ENCODE measurements at places on chromosomes 4 and X.

DNA sequence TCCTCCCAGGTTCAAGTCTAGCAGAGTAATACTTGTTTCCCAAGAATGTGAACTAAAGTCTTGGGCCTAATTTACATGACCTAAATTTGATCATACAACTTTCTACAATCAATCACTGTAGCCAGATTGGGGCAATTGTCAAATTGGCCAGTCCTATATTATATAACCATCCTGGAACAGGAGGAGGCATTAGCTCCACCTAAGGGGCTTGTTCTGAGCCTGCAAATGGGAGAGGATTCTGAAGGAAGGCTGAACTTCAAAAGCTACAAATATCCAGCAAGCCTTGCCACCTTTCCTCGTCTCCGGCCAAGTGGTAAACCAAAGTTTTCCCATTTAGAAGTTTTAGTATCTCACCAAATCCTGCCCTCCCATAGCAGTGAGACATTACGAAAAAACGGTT is 1289.6 kb upstream of the TENM3 start:
- no peak for DNase-seq

- DNase-seq = no peak
These were observed 74.2 kb downstream of the LIMCH1 start for GRCh38 chr4:41611881-41612871.

- DNase-seq = no peak
These were observed 96.2 kb downstream of the TSPAN7 start for GRCh38 chrX:38657562-38657961.

- no peak for DNase-seq
These were observed 29.1 kb downstream of the SPACA5 start for GRCh38 chrX:48035891-48036290.

GRCh38 chrX:154600759-154601374 is 15.9 kb downstream of the CTAG1A start:
- DNase-seq = no peak

GRCh38 chr4:153710681-153711080 is 26.6 kb downstream of the TLR2 start:
- no peak for DNase-seq

- DNase-seq = no peak
These were observed 380.9 kb upstream of the NWD2 start for GRCh38 chr4:36863601-36864000.

DNA sequence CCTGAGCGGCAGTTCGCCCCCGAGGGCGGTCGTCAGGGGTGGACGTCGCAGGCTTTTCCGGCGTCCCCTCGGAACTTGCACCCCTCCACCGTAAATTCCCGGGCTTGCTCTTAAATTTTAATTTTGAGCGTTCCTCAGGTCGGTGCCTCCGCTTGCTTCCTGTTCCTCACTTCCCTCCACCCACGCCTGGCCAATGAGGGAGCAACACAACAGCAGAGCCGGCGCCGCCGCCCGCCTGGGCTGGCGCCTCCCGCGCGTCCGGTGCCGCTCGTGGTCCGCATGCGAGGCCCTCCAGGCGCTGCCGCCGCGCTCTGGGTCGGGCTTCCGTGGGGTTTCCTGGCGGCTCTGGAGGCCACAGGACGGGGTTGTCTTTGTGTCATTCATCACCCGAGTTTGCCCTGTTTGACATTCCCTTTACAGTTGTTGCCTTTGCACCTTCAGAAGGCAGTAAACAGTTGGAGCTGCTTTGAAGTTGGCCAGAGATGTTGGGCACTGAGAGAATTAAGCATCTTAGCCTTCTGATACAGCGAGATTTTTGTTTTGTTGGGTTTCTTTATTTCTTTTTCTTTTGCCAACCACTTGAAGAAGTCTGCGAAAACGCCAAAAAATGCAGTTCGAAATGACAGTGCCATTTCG is 692 bp downstream of the SPCS3 start:
- peak; percentile 92 for DNase-seq

DNA sequence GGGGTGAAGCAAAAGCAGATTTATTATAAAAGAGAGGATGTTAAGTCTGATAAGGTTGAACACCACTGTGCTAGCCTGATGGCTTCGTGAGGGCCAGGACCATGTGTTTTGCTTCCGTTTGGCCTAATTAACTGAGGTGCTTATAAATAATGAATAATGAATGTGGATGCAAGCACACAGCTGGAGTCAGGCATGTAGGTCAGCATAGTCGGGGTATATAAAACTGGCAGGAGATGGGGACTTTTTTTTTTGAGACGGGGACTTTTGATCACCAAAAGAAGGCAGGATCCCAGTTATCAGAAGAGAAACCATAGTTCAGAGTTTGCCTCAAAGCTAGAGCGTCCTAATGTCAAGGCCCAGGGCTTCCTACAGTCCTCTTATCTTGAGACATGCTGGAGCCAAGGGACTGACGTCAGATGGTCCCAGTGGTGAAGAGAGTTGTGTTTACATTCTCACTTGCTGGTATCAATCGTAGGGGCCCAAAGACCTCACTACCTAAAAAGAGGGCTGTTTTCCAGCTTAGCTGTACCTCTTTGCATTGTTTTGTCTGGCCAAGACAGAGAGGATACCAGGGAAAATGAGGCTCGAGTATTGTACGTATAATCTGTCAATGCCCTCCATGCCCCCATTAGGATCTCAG is 50.4 kb downstream of the RTL9 start:
- DNase-seq = no peak

DNA sequence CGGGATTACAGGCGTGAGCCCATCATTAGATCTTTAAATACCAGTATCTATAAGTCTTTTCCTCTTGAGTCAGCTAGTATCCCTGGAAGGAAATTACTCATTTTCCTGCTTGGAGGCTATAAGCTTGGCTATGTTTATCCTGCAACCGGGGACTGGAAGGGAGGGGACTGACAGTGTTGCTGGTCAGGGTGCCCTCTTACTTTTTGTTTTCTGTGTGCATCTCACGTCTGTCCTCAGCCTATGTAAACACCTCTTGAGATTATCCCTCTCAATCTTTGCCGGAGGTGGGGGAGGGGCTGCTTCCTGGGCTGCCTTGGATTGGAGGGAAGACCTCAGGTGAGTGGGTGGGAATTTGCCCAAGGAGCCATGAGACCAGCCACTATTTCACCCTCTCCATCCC is 37.0 kb downstream of the HTT start:
- no peak for DNase-seq

GRCh38 chrX:86197815-86198214 is 49.6 kb downstream of the DACH2 start:
- DNase-seq = no peak

- DNase-seq = peak; percentile 17
These were observed 13.3 kb upstream of the UBA6 start for GRCh38 chr4:67714248-67714583.

DNA sequence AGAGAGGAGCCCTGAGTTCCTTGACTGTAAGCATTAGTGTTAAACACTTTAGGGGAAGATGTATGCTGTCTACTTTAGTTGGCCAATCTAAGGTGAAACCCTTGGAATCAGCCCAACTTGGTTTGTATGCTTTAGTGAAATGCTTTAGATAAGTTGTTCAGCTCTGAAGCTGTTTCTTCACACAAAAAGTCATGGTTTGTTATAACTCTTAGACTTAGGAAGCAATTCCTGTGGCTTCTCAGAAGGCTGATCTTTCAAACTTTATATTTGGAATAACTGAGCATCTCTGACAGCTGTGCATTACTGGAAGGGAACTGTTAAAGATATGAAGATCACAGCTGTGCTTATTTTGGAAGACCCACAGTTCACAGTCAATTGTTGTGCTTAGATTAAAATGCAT is 714.1 kb downstream of the FAT4 start:
- no peak for DNase-seq

- no peak for DNase-seq
These were observed 308.2 kb downstream of the KLHL13 start for GRCh38 chrX:117808426-117808825.

DNA sequence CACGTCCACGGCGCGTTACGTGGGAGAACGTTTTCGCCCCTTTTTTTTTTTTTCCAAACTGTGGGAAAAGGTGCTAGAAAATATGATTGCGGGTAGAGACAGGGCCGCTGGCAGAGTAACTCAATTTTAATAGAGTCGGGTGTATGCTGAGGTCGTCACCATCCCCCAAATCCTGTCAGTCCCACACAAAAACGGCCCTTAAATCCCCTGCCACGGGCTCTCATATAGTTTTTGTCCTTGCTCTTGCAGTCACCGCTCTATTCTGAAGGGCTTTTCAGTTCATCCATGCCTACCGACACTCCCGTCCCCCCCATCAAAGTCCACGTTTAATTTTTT is 796 bp upstream of the MED14 start:
- peak; percentile 4 for DNase-seq
